Activated naive CD4-positive, alpha-beta T cell (primary cell): ENCODE measurements at places on chromosomes 4 and X.

GRCh38 chr4:189131118-189131517 lies 809.6 kb upstream of the FRG1 start:
- DNase-seq: no peak

DNA sequence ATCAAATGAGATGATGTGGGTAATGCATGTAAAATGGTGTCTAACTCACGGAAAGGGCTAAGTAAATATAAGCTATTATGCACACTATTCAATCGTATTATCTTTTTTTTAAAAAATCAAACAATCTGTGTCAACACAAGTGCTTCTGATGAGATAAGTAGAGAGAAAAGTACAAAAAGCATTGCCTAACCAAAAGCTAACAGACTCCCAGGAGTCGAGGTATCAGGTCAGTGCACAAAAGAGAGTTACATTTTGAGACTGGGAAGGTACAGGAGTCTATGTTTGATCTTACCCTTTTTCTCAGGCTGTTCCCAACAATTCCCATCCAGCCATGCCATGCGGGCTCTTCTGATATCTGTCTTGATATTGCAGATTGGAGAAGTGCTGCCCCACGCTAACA lies 203.3 kb upstream of the ZIC3 start:
- DNase-seq: no peak

DNA sequence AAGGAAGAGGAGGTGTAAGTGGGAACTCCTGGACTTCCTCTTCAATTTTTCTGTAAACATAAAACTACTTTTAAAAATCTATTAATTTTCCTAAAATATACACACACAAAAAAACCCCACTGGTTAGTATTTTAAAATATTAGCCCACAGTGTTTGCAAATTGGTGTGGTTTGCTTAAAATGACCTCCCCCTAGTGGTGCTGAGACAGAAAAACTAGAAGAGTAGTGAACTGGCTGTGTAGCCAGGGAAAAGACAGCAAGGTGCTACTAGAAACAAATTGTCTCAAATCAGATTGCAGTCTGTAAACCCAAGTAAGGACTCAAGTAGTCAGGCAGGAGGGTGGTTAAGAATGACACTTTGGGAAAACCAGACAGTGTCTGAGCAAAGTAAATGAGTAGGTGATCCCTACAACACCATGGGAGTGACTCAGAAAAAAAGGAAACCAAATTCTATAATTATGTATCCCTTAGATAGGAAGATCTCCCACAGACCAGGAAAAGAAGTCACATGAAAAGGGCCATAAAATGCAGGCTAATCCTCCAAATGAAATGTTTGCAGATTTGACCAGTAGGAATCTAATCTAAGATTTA lies 26.0 kb downstream of the AMTN start:
- no peak for DNase-seq

DNA sequence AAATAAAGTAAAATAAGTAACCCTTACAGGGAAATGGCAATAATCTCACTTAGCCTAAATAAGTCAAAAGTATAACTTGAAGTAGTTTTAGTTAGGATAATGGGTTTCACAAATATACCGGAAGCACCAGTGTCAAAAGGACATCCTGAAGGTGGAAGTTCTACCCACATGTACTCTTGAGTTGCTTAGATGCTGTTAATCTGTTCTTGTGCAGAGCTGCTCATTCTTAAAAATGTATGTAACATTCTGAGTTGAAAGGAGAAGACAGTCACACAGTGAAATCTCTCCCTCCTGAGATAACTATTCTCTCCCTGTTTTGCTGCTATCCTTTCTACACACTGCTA lies 11.2 kb upstream of the CCNG2 start:
- DNase-seq: no peak

- DNase-seq: no peak
Measured at GRCh38 chrX:151974336-151975227, at the start of gene GABRE. GABRE (minus strand) TSS chrX:151974676; CDS start chrX:151974625, 51 bp downstream.

GRCh38 chr4:109033993-109034392 lies 268.5 kb downstream of the COL25A1 start:
- DNase-seq: no peak

DNA sequence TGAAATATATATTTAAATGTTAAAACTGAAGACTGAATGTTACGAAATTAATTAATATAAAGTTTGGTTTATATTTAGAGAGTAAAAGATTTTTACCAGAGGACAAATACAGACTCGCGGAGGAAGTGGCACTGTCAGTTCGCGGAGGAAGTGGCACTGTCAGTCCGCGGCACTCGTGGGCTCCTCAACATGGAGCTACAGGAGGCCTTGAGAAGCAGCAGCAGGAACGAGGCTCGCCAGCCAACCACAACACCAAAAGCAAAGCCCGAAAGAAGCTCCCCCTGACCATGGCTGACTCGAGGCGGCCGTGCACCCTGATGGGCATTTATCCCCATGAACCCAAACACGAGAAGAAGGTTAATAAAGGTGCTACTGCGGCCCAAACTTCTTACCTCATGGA lies 125.3 kb upstream of the PABPC4L start:
- no peak for DNase-seq

DNA sequence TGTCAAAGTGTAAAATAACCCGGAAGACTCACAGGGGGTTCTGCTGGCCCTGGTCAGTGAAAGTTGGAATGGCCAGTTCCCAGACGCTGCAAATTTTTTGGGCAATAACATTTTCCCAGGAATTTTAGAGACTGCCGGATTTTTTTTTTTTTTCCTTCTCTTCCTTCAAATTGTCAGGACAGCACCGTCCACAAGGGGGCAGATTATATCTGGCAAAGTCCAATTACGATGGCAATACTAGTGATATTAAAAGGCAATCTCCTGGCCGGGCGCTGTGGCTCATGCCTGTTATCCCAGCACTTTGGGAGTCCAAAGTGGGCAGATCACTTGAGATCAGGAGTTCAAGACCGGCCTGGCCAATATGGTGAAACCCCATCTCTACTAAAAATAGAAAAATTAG lies 20.5 kb downstream of the SLC25A5 start:
- no peak for DNase-seq

GRCh38 chr4:39702716-39703115 lies 4.8 kb downstream of the UBE2K start:
- DNase-seq: no peak

GRCh38 chrX:13894888-13895565 lies 78.1 kb upstream of the GPM6B start:
- DNase-seq: no peak

DNA sequence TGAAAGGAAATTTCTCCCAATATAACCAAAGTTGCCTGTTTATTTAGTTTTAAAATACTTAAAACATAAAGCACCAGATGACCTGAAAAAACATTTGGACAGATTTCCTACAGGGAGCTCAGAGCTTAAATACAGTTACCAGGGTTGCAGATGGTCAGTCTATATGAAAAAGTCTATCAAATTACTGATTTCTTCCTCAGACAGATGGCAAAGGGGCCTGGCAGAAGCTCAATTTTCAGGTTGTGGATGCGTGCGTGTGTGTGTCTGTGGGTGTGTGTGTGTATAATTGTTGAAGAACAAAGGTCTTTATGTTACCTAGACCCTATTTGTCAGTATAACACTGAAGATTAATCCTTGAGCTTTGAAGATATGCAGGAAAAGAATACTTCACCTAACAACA lies 169.4 kb downstream of the MAD2L1 start:
- DNase-seq: no peak
